ENCODE measurements at places on chromosomes 16 and 17.

- no peak for DNase-seq
Measured at GRCh38 chr17:78072961-78073360, 55.6 kb downstream of the TMC6 start.

- DNase-seq = no peak
Measured at GRCh38 chr16:11634312-11634711, 33.9 kb upstream of the SNN start.

DNA sequence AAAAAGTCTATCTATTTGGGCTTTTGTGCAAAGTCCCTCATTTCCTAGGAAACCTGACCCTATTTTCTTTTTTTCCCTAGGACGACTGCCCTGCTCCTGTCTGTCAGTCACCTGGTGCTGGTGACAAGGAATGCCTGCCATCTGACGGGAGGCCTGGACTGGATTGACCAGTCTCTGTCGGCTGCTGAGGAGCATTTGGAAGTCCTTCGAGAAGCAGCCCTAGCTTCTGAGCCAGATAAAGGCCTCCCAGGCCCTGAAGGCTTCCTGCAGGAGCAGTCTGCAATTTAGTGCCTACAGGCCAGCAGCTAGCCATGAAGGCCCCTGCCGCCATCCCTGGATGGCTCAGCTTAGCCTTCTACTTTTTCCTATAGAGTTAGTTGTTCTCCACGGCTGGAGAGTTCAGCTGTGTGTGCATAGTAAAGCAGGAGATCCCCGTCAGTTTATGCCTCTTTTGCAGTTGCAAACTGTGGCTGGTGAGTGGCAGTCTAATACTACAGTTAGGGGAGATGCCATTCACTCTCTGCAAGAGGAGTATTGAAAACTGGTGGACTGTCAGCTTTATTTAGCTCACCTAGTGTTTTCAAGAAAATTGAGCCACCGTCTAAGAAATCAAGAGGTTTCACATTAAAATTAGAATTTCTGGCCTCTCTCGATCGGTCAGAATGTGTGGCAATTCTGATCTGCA lies 12.9 kb downstream of the TMEM98 start:
- DNase-seq = no peak

DNA sequence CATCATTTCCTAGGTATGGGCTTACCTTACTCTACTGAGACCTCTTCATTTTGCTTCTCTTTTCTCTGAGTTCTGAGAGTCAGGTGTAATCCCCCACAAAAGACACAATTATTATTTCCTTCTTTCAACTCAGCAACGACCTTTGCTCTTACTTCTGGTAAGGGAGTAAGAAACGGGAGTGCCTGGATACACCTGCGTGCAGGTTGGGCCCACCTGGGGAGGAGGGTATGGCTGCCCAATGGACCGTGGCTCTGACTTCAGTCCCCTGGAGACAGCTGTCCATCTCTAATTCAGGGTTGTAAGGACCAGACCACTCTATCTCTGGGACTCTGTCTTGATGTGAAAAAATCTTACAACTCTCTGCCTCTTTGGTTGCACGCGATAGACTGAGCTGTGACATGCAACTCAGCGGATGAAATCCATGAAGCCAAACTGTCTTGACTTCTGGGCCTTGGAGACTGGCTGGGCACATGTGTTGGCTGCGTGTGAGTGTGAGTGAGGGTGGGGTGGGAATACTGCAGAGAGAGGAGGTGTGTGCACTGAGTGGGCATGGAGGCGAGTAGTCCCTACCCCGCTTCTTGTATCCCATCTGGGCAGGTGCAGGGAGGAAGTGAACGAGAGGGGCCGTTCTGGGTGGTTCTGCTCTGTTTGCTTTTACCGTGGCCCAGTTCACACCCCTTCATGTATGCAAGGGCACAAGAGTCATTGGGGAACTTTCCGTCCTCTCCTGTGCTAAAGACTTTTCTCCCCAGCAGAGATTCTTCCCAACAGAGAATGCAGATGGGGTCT lies 1.2 kb downstream of the TMEM238L start:
- no peak for DNase-seq

DNA sequence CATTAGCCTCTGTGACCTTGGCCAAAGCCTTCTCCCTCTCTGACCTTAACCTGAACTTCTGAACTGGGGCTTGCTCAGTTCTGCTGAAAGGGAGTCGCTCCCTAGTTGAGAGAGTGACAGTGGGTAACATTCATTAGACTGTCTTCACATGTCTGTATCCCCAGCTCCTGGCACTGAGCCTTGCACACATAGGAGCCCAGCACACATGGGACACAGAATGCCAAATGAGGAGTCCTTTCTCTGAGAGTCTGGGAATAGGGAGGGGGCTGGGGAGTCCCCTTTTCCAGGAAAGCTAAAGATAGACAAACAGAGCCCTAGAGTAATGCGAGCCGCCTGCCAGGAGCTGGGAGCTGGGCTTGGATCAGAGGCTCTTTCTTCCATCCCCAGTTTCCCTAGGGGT lies 2.5 kb downstream of the TAC4 start:
- no peak for DNase-seq

DNA sequence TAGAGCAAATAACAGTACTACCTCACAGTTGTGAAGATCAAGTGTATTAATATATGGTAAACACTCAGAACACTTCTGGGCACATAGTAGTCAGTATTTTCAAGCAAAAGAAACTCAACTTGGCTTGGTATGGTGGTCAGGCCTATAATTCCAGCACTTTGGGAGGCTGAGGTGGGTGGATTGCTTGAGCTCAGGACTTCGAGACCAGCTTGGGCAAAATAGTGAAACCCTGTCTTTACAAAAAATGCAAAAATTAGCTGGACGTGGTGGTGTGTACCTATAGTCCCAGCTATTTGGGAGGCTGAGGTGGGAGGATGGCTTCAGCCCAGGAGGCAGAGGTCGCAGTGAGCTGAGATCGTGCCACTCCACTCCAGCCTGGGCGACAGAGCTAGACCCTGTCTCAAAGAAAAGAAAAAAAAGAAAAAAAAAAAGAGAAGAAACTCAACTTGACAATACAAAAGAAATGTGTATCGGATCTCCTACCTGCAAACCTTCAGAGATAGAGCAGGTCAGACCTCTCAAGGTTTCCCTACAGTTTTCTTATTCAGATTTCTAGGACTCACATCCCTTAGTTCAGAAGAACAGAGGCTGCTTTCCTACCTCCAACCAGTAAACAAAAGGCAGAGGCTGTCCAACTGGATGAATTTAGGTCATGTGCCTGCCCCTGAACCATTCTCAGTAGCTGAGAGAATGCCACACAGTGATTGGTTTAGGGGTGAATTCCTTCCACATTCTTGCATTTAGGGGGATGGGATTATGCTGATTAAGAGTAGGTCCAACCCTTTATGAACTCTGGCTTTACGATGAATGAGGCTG lies 1.7 kb upstream of the KPNA2 start:
- DNase-seq = no peak

- no peak for DNase-seq
Measured at GRCh38 chr16:4194661-4195060, 47.2 kb downstream of the SRL start.

DNA sequence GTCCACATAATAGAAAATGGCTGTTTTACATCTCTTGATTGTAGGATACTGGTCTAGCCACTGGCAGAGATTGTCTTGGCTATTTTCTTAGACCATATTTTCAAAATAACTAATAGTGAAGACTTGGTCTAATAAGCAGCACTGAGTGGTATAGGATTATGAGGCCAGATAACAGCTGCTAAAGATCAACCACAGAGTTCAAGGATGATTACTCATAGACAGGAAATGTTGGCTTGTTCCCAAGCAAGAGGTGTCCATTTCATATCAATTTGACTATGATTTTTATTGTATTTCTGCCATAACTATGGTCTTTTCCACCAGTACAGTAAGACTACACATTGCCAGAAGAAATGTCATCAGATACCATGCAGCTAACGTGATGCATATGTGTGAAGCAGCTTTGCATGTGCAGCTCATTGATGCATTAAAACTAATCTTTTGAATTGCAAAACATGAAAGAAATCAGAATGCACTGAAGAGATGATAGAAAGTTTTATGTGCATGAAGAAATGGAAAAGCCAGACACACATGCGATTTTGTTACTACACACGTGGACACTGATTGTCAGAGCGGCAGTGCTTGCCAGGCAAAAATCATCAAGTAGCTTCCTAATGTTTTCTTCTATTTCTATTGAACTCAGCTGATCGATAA lies 693.3 kb downstream of the CDH11 start:
- no peak for DNase-seq

- DNase-seq = no peak
Measured at GRCh38 chr16:83561876-83562275, 245.9 kb upstream of the HSBP1 start.

GRCh38 chr17:45241328-45242028 lies 19.8 kb downstream of the FMNL1 start:
- no peak for DNase-seq

DNA sequence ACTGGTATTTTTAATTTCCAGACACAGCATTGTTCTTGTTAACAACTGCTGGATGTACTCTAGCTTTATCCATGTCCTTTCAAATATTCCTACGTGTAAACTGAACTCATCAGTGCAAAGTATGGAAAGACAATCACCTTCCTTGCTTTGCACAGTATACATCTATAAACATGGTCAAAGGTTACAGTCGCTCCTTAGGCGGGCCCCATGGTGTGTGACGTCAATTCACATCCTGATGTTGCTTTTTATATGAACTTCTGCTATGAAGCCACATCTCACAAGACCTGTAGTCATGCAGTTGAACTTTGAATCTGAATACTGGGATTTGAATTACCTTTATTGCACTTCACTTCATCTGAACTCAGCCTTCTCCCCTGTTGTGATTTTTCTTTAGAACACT lies 447.6 kb upstream of the PSMD7 start:
- DNase-seq = no peak

DNA sequence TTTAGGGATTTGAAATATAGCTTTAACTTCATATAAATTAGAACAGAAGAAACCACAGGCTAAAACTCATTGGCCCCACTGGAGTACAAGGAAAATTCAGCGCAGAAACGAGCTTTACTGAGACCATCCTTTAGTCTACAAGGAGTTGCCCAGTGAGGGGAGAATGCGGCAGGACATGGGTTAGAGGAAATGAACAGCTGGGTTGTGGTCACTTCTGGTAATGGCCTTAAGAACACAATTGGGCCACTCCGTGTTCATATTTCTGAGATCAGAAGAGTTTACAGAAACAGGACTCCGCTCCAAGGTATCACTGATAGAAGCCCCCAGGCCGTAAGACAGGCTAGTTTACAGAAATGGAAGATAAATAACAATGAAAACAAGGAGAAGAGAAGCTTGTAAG lies 188.3 kb downstream of the ZFHX3 start:
- no peak for DNase-seq

GRCh38 chr17:63911657-63912100 lies 621 bp upstream of the CSHL1 start:
- no peak for DNase-seq
